Aorta (tissue), 5 donors: ENCODE measurements at places on chromosomes 2 and 18. TPM values are rescaled to one million over a fixed set of nuclear protein-coding genes. Genes with fewer than 3 reads are reported as not detected.

- no peak for DNase-seq
Observed at GRCh38 chr18:56945171-56946083, 201.5 kb upstream of the BOD1L2 start.

DNA sequence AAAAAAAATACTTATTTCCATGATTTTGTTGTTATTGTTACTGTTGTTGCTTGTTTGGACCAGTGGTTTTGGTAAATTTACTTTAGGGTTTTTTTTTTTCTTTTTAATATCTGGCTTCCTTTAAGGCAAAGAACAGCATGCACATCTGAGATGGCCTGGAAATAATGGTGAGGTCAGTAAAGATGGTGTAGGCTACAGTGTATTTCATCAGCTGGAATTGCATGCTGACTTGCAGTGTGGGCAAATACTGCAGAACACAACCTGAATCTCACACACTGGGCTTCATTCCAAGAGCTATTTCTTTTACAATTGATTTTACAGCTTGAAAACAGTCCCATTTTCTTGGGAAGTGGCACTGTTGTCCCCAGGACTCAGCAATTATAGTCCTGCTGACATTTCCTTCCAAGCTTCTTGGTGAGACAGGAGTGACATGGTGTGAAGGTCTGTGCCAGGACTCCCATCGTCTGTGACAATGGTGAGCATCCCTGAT lies 376.1 kb upstream of the SOX11 start:
- DNase-seq: no peak

DNA sequence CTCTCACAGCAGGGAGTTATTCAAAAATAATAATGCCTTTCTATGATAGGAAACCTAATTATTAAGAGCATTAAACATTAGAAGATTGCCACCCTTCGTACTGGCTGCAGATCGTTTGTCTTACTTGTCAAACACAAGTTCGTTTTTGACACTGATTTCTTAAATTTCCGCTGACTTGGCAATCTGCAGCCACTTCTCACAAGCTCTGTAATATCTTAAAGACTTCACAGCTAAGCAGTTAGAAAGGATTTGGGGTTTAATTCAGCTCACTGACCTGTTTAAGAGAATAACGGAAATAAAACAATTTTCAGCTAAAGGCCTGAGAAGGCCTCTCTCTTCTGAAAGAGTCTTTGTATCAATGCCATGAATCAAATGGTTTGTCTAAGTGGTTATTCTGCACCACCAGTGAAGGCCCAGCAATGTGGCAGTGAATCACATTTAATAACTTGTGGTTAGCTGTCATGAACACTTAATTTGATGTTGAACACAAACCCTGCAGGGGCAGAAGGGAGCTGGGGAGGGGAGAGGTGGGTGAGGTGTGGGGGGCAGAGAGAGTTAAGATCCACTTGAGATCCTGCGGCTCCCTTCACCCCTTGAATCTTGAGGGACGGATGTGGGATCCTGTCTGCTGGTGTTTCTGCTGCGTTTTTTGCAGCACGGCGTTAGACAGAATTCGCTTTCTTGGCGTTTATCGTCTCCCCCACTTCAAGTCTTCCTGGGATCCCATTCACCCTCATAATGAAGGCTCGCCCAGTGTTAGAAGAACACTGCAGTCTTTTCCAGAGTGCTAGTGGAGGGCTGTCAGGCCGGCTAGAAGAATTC lies 145.4 kb upstream of the SATB2 start:
- no peak for DNase-seq

Gene TFCP2L1
- 1.7 TPM for total RNA-seq

Gene HOXD13
- not detected for total RNA-seq
